ENCODE measurements at places on chromosomes 1 and 21.

GRCh38 chr1:156383023-156383422 lies 14.0 kb downstream of the RHBG start:
- DNase-seq = peak; percentile 69

- DNase-seq = peak; percentile 76
Observed at GRCh38 chr1:213783893-213784292, 203.9 kb upstream of the PROX1 start.

DNA sequence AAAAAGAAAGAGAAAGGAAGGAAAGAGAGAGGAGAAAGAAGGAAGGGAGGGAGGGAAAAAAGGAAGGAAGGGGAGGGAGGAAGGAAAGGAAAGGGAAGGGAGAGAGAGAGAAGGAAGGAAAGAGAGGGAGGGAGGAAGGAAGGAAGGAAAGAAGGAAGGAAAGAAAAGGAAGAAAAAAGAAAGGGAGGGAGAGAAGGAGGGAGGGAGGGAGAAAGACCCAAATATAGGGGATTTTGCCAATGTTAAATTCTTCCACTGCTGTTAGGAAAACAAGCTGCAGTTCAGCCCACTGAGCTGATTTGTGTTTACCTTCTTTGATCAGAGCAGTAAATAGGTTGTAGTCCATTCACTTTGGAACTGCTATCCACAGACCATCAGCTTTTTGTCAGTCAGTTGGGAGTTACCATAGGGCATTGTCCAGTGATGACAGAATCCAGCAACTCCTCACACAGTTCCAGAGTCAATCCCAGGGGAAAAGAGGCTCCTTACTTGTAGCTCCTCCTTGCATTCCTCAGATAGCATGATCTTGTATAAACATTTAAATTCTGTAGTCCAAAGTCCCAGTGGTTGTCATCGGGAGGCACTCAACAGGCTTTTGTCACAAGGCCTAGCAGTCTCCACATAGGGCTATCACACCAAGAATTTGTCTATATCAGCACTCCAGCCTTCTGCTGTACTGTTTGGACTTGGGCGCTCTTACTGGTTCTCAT lies 13.5 kb upstream of the PPP1R8 start:
- no peak for DNase-seq

DNA sequence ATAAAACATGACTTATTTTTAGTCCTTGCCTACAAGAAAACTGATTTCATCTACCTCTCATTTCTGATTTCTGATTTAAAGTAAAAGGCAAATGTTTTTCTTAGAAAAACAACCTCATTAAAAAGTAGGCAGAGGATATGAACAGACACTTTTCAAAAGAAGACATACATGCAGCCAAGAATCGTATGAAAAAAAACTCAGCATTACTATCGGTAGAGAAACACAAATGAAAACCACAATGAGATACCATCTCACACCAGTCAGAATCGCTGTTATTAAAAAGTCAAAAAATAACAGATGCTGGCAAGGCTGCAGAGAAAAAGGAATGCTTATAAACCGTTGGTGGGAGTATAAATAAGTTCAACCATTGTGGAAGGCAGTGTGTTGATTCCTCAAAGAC lies 16.2 kb downstream of the ODR4 start:
- no peak for DNase-seq

- DNase-seq = no peak
Observed at GRCh38 chr1:203450001-203450400, 25.6 kb upstream of the PRELP start.

DNA sequence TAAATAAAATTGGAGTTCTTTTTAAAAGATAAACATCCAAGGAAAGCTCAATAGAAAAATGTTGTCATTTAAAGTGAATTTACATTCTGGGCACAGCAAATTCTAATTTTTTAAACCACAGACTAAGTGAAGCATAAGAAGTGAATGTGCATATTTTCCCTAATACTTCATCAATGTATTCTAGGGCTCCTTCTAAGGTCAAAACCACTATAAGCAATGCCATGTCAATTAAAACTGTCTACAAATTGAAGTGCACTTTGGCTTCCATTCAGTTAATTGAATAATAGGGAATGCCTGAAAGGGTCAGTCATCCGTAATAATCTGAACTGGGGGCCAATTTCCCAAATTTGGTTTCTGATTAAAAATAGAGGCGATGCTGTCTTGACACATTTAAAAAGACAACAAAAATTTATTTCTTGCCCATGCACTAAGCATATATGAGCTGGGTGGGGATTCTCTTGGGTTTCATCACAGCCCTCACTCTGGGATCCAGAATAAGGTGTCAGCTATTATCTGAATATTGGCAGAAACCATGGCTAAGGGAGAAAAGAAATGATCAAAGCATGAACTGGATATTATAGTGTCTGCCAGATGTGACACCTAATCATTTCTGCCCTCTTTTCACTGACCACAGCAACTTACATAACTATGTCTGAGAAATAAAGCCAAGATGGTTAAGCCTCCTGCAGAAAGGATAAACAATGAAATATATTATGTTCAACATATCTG lies 660.6 kb upstream of the B3GALT2 start:
- no peak for DNase-seq

DNA sequence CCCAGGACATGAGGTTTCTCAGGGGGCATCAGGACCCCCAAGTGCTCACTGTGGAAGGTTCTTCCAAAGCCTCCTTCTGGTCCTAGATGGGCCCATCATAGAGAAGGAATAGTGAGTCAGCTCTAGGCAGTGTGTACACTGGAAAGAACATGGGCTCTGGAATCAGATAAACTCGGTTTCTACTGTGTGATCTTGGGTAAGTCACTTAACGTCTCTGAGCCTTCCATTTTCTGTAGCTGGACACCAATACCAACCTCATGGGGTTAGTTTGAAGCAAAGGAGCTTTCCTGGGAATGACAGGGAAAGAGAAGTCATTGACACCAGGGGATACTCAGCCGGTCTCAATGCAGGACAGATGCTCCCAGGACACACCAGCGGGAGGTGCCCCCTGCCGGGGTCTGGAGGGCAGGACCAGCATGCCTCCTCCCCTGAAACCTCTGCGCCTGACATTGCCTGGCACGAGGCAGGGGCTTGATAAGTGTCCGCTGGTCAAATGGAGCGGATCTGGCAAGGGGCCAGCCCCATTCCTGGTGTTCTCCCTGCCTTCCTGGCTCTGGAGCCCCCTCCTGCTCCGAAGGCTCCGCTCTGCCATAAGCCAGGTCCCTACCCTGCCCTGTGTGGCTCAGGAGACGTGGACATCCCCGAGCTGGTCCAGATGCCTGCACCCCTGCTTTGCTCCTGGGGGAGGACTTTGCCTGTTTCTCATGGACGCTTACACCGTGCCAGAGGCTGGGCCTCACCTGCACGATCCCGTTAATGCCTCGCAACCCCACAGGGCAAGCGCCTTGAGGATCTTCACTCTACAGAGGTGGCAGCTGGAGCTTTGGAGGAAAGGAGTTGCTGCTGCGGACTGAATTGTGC lies 52.8 kb downstream of the EDN2 start:
- no peak for DNase-seq

- DNase-seq = no peak
Observed at GRCh38 chr1:200969726-200970561, 53.6 kb downstream of the KIF21B start.

DNA sequence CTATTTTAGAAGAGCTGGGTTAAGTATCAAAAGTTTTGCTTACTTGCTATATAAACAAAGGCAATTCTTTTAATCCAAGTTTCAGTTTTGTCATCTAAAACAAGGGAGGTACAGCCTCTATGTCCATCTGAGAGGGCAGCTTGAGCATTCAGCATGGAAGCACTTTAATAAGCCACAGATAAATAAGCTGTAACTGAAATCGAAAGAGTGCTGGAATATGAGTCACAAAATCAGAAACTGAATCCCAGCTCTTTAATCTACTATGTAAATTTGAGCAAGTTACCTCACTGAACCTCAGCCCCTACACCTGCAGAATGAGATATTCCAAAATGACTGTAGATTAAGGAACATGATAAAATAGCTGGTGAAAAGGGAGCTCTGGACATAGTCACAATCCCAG lies 80.0 kb upstream of the HP1BP3 start:
- no peak for DNase-seq
